ENCODE measurements at places on chromosomes 12 and 14. TPM values are rescaled to one million over a fixed set of nuclear protein-coding genes. Genes with fewer than 3 reads are reported as not detected.

Gene TRHDE
- total RNA-seq = 1.8 TPM

Gene TGM1
- total RNA-seq = 5.7 TPM

Gene TC2N
- total RNA-seq = 126 TPM

Gene KRT73
- total RNA-seq = not detected

DNA sequence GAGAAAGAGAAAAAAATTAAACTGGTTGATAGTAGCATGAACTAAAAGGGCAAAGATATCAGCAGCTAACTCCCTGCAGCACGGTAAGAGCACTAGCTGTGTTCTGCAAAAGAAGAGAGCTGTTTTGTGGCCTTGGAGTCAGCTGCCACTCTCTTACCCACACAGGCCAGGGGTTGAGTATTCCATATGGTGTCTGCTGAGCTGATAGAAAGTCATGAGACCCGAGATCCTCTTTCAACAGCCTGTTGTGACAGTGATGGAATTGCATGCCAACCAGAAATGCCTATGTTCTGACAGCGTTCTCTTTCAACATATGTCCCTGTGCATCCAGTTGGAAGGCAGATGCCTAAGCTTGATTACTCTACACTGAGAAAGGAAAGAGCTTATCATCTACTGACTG, 39.9 kb downstream of the TMTC1 start:
- no peaks in the 10 kb centered on the region for H3K36me3 ChIP-seq
- no peak for DNase-seq
- H3K27ac ChIP-seq = no peak overlapping the region
- no peak overlapping the region for H3K4me3 ChIP-seq
- no peaks in the 10 kb centered on the region for H3K27me3 ChIP-seq

- no peaks in the 10 kb centered on the region for H3K27me3 ChIP-seq
- no peak overlapping the region for H3K27ac ChIP-seq
- DNase-seq = no peak
Observed at GRCh38 chr14:65531148-65531547, 118.6 kb downstream of the FUT8 start.

Data from aorta (tissue), 5 donors.